ENCODE measurements at places on chromosomes 5 and 9.

- DNase-seq: no peak
Measured at GRCh38 chr5:56696900-56697299, 118.4 kb upstream of the MAP3K1 start.

GRCh38 chr9:121674952-121675351, 23.5 kb downstream of the DAB2IP start:
- no peak for DNase-seq

GRCh38 chr9:121075251-121076036, 689 bp downstream of the CNTRL start:
- peak; percentile 3 for DNase-seq

DNA sequence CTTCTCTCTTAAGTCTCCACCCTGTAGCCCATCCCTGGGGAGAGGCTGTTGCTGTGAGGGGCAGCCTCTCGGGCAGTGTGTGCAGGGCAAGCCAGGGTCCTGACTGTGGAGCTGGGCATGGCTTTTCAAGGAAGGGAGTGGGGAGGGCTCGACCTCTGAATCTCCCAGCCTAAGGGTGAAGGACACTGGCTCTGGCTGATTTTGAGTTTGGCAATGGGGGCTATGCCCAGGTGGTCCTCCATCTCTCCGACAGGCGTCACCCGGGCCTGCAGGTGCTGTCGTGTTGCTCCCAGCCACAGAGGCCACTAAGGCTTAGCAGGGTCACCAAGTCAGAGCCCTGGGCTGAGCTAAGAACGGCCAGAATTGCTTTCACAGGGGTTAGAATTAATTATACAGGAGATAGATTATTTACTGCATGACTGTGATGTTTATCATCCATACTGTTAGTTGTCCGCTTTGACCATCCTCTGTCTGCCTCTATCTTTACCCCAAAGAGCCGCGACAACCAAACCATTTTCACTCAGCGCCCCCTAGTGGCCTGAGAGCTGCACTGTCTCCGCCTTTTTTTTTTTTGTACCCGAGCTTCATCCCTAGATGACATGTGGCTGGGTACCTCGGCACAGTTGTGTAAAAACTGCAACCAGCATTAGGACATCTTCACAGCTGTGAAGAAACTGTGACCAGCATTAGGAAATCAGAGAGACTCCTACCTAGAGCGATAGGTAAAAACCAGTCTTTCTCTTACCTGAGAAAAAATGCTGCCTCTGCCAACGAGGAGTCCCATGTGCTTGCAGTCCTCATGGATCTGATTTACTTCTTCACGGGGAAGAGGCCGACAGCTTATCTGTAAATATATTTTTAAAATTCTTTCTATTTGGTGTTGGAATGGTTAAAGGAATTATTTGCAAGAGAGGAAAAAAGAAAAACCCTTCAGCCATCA, 44.5 kb downstream of the AGXT2 start:
- peak; percentile 25 for DNase-seq

DNA sequence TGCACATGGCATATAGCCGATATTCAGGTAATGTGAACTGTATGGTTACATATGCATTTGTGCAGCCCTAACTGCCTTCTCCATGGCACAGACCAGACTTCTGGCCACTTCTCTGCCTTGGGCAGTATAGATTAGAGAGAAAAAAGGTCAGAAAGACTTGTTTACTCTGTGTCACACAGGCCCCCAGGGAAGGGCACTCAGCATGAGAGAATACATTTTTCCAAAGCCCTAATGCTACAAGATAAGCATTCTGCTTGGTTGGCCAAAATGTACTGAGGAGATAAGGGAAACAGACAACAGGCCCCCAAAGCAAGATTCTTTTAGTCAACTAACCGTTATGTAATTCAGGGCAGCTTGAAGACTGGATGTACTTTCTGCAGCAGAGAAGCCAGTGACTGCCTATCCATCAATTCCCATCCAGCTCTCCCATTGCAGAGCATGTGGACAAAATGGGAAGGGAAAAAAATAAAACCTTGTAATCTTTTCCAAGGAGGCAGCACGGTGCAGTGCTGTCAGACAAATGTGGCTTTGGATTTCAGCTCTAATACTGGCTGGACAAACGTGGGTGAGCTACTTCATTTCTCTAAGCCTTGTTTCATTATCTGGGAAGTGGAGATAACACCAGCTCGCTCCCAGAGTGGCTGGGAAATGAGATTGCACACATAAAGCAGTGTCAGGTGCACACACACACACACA, 205.9 kb downstream of the NSG2 start:
- no peak for DNase-seq

GRCh38 chr5:16883176-16883575, 52.9 kb downstream of the MYO10 start:
- DNase-seq: no peak

GRCh38 chr5:57986761-57987341, 473.0 kb downstream of the PLK2 start:
- DNase-seq: no peak

- no peak for DNase-seq
Measured at GRCh38 chr5:103271570-103272289, 13.2 kb downstream of the MACIR start.

- DNase-seq: no peak
Measured at GRCh38 chr5:168995024-168995423, 305.9 kb downstream of the SLIT3 start.

GRCh38 chr5:131992370-131992769, 19.1 kb downstream of the ACSL6 start:
- DNase-seq: no peak

DNA sequence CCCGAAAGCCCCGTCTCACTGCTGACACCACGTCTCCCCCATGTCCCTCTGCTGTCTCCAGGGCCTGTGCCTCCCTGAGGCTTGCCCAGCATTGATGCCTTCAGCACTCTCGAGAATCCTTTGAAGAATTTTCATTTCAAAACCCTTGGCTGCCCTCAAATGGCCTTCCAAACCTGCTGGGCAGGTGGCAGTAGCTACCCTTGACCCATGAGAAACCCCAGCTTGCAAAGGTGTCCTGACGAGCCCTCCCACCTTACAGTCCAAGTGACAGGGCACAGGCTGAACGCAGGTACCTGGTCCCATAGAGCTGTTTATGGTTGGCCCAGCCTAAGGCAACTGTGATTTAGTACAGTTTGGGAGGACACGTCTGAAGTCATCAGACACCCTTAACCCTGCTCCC, 97.2 kb upstream of the SPIN1 start:
- no peak for DNase-seq

DNA sequence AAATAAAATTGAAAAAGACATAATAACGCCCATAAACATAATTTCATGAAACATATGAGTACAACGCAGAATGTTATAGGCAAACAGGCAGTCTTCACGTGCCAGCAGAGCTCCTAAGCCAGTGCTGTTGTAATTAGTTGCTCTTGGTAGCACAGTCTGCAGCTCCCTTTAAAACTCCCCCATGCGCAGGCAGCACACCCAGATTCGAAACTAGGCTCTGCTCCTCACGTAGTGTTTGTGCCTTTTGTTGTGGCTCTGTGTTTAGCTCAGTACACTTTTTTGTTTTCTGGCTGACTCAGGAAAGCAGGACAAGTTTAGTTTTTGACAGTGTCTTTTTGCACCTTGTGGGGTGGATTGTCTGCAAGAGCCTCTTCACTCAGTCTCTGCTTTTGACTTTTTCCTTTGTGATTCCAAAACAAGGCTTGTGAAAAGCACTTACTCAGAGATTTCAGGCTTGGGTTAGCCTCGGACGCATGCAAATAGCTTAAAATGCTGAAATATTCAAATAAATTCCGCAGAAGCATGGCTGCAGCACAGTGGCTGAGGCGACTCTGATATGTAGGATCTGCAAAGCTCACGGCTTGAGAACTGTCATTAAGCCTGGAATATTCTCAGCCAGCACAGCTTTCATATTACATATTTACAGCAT, 113.6 kb downstream of the IRX1 start:
- DNase-seq: no peak

DNA sequence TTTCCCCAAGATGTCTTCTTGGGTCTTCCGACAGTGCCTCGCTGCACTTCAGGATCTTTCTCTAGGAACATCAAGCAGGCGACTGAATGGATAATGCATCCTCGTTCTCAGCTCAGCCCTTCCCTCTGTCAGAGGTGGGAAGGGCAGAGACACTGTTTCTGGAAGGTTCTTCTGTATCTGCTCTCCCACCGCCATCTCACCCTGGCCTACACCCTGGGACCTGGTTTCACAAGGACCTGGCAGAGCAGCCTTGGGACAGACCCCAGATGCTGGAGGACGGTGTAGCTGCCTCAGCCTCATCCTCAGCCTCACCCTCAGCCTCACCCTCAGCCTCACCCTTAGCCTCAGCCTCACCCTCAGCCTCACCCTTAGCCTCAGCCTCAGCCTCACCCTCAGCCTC, 18.5 kb downstream of the MRPL36 start:
- no peak for DNase-seq

DNA sequence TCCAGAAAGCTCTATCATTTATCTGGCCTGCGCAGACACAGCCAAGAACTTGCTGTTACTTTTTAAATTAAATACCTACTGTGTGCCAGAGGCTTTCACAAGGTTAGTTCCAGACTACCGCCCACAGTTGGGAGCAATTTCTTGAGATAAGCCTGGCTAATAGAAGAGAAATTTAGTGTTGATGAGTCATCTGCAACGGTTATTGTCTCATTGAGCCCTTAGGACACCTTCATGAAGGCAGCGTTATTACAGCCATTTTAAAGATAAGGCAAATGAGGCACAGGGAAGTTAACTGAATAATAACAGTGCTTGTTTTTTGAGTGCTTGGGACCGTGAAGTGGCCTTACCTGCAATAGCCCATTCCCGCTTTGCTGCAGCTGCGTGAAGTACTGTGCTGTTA, 292.9 kb upstream of the MSX2 start:
- DNase-seq: no peak

DNA sequence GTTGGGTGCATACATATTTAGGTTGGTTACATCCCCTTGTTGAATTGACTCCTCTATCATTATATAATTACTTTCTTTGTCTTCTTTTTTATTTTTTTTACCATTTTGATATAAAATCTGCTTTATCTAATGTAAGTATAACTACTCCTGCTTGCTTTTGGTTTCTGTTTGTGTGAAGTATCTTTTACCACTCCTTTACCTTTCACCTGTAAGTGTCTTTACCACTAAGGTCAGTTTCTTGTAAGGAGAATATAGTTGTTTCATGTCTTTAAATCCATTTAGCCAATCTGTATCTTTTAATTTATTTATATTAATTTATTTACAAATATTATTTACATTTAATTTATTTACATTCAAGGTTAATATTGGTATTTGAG, 33.0 kb downstream of the INSL4 start:
- DNase-seq: no peak

DNA sequence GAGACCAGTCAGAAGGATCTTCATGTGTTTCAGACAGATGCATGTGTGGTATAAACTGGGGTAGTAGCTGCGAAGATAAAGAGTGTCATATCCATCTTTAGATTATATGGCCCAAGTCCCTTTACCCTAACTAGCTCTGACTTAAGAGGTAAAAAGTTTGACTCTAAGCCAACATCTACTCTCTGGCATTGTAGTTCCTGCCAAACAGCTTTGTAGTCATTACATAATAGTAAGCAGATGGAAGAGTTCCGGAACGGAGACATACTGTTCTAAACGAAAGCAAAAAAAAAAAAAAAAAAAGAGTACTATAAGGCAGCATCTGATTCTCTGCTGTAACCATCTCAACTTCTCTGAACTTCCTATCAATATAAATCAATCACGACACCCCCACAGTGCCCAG, 48.8 kb downstream of the CEMIP2 start:
- DNase-seq: no peak

DNA sequence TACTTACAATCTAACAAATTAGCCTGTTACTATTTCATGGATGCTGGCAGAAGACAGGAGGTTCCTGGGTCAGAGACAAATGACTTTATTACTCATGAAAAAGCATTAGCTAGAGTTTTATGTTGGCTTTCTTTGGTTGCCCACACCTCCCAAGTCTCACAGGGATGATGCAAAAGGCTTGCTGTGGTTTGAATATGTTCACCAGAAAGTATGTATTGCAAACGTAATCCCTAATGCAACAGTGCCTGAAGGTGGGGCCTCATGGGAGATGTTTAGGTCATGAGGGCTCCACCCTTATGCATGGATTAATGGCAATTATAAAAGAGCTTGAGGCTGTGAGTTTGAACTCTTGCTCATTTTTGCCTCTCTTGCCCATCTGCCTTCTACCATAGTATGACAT, 28.5 kb downstream of the DPYSL3 start:
- no peak for DNase-seq

- DNase-seq: no peak
Measured at GRCh38 chr9:34717996-34718614, 8.2 kb upstream of the CCL21 start.

DNA sequence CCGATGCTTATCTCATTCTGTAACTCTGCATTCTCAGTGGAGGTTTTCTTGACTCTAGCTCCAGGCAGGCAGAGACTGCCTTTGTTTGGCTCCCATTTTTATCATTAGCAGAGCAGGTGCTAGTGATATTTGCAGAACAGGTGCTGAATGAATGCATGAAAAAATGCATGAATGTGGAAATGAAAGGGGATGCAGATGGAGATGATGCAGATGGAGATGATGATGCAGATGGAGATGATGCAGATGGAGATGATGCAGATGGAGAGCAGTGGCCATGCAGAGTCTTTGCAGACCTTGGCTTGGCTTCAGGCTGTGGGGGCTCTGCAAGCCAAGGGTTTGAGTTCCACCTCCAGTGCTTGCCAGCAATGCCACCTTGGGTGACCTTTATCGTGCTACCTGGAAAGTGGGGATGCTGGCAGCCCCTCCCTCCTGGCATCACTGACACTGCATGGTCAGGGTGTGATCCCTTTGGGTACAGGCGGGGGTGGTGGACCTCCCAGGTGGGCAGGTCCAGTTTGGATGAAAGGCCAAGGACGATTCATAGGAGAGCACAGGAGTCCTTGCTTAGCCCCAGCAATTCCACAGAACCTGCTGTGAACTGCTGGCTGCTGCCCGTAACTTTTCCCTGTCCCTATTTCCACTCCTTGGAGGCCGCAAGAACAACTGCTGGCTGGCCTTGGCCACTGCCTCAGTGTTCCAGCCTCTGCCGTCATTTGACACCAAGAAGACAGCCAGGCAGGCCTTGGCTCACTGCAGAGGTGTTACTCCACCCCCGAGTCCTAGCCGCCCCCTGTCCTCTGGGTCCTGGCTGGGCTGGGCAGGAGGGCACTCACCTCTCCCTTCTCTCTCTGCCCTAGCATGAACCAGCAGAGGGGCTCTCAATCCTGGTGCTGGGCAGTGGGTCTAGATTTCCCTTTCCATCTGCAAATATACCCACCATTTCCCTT, 33.0 kb downstream of the ERGIC1 start:
- DNase-seq: no peak

- DNase-seq: no peak
Measured at GRCh38 chr5:16809395-16810207, 126.5 kb downstream of the MYO10 start.

GRCh38 chr5:74056107-74056788, 430.3 kb downstream of the ARHGEF28 start:
- no peak for DNase-seq

GRCh38 chr5:109825450-109825849, 135.7 kb downstream of the MAN2A1 start:
- DNase-seq: no peak

- DNase-seq: no peak
Measured at GRCh38 chr5:78903861-78904260, 81.2 kb downstream of the ARSB start.

Data from activated CD4-positive, CD25-positive, alpha-beta regulatory T cell treated with anti-CD3 and anti-CD28 coated beads, Interleukin-2, amount 50 U/mL, for 16 hours (primary cell).